ENCODE measurements at places on chromosomes 4 and X.

- no peak for DNase-seq
These were observed 54.4 kb downstream of the KLHL13 start for GRCh38 chrX:118062048-118062789.

GRCh38 chr4:163367651-163368050, 24.0 kb downstream of the NPY5R start:
- DNase-seq, result no peak

GRCh38 chrX:13778916-13779315, 38.0 kb downstream of the GPM6B start:
- DNase-seq, result no peak

- no peak for DNase-seq
These were observed 253.7 kb upstream of the ANXA10 start for GRCh38 chr4:167838686-167839085.

- DNase-seq, result no peak
These were observed 35.4 kb upstream of the SORCS2 start for GRCh38 chr4:7156761-7157488.

DNA sequence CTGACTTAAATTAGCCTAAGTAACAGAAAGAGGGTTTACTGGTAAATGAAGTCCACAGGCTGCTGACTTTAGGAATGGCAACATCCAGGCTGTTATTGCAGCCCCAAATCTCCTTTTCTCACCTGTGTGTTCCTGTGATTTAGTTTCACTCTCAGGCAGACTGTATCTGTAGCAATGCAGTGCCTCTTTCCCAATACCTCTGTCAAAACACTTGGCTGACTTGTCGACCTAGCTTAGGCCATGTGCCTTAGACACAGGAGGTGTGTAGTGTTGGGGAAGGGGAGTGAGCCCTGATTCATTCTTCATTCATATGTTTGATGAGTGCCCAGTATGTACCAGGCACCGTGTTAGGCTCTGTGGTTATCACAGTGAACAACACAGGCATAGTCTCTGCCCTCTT, 46.9 kb downstream of the JADE3 start:
- no peak for DNase-seq

DNA sequence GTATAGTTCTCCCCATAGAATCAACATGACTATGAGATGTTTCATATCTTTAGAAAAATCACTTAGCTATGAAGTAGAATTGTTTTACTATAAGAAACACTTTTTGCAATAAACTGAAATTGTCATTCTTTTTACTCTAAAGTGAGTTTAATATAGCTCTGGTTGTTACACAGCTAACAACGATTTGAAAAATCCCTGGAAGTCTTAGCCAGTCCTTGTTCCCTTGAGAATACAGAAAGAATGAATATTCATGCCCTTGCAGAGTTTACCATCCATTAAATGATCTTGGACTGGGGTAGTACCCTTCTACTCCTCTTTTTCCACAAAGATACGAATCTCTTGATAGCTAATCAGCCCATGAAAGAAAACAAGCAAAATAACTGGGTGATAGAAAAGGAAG, 141.8 kb downstream of the JADE1 start:
- no peak for DNase-seq

DNA sequence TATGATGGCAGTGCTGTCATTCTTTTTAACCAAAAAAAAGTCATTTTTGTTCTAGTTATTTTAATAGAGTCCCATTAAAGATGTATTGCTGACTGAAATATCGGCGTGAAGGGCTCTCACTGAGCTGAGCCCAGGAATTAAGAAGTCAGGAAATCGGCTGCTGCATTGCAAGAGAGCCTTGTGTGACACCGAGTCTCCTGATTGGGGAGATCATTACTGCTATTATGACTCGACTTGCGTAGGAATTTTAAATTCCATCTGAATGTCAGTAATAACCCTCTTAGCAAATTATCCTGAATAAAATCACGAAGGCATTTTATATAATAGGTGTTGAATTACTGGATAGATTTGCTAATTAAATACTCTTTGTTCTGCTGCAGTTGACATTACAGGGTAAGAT, 111.5 kb downstream of the POLA1 start:
- DNase-seq, result no peak

GRCh38 chr4:123598331-123598730, 201.7 kb downstream of the SPRY1 start:
- no peak for DNase-seq

- DNase-seq, result no peak
These were observed 745 bp downstream of the SLC39A8 start for GRCh38 chr4:102344520-102344953.

DNA sequence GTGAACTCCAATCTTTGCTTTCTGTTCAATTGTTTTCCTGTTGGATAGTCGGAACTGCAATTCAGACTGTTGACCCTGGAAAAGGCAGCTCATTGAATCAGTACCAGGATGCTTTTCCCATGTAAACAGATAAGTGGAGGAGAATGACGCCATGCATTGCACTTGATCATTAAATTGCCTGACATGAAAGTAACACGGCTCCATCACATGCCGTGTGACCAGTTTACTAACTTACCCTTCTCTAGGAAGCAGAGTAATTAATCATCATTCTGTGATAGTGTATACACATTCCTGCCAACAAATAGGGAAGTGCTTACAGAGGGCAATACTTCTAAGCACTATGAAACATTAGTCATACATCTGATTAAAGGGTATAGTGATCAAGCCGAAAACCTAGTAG, 101.4 kb downstream of the PPARGC1A start:
- no peak for DNase-seq

DNA sequence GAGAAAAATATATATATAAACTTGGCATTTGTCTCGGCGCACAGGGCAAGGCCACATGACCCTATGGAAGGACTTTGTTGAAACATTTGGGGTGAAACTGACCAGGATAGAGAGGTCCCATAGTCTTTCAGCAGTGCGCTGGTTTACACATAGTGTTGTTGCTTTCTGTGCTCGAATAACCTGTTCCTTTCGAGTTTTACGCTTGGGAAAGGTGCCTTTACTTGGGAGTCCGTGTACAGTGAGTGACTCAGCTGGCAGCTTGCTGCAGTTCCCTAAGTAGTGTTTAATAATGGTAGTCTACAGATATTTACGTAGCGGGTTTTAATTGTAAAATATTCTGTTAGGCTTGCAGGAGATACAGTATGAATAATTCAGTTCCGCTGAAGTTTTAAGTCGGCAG, 578 bp downstream of the APOOL start:
- no peak for DNase-seq
